Activated T-helper 17 cell treated with anti-CD3 and anti-CD28 coated beads, Interleukin-2, amount 50 U/mL, for 72 hours (primary cell): ENCODE measurements at places on chromosomes 6 and 20. TPM values are rescaled to one million over a fixed set of nuclear protein-coding genes. Genes with fewer than 3 reads are reported as not detected.
A peak's percentile ranks its signal among the peaks of the same experiment; 100 is the strongest.

The PTCRA gene
- total RNA-seq: not detected

The CRISP3 gene
- total RNA-seq: not detected

The GSS gene
- 54.7 TPM for total RNA-seq

The CDH22 gene
- total RNA-seq: not detected

The PPP1R3G gene
- 0.05 TPM for total RNA-seq

The C20orf144 gene
- total RNA-seq: 0.41 TPM

The BPIFB6 gene
- total RNA-seq: not detected

- peak; percentile 22 for ATAC-seq
Observed at GRCh38 chr6:13673825-13674444, 37.7 kb downstream of the RANBP9 start.

DNA sequence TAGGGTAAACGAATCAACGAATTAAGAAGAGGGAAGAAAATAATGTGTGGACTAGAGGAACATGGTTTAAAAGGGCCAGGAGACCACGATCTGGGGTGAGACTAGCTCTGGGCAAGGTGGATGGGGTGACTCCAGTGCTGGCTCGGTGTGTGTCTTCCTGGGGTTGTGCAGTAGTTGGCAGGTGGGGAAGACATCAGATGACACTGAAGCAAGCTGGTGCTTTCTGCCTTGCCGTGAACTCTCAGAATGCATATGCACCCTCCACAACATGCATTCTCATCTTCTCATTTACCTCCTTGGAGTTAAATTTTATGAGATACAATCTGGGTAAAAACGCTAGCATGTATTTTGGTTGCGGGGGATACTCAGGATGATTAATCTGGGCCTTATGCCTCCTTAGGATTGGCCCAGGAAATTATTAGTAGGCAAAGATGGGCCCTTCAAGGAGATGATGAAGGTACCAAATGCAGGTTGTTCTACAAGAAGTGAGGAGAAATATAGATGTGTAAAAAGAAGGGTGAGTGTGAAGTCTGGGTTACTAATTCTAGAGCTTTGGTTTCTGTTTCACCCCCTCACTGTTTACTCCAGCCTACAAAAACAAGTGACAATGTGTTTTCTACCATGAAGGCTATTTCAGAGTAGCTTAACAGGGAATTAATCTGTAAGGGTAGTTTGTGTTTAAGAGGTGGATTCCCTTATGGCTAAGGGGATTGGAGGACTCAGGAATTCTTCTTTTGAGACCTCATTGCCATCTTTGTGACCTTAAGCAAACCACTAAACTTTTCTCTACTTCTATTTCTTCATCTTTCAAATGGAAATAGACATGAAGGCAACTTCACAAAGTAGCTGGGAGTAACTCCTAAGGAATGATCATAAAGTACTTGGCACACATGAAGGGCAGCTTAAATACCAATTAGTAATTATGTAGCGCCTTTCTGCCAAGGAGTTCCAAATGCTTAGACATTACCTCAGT lies 71.0 kb upstream of the SUPT3H start:
- peak; percentile 72 for ATAC-seq

DNA sequence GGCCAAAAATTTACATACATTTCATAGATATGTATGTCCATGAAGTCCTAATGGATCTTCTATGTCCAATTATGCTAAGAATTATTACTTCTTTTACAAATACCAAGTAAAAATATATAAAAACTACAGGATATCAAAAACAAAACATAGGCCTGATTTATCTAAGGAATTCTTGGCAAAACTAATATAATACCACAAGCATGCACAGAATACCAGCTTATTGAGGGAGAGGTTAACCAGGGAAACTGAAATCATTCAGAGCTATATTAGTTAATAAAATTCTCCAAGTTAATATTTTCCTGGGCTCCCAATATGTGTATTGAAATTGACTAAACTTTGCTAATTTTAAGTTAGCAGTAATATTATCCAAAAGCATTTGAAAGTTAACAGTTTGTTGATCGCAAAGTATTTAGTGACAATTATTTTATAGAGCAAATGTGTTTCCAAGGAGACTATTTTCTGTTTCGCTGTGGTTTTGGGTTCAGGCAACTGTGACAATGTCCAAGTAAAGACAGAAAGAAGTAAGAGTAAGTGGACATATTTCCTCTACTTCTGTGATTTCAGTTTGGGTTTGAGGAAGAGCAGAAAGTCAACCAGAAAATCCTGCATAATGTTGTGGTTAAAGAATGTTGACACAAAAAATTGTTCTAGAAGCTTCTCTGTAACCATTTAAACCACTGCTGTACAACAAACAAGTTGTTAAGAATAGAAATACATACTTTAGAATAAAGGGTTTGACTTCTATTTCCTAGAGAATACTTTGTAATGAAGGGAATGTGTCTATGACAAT lies 167.4 kb downstream of the COL21A1 start:
- no peak for ATAC-seq

DNA sequence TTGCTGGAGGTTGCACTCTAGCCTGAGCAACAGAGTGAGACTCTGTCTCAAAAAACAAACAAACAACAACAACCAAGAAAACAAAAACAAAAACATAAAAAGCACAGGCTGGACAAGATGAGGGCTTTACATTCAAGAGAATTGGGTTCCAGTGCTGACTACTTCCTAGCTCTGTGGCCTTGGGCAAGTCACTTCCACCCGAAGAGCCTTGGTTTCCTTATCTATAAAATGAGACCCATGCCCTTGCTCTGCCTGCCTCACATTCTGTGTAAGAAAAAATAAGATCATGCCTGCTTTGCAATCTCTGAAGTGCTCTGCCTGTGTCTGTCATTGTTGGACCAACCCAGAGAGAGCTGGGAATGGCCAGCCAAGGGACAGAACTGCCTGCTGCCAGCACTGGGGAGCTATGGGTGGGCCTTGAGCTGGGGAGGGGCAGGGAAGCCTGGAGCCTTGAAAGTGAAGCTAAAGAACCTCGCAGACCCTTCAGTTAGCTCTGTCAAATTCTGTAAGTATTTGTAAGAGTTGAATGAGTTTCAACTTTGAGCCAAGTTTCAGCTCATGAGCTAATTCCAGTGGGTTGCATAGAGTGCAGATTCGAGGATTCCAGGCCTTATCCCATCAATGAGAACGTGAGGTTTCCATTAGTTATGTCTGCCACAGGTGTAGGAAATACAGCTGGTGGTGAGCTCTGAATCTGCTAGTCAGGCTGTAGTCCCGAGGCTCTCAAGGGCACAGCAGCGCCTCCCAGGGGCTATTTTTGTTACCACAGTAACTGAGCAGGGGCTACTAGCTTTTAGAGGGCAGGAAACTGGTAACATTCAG lies 93.2 kb downstream of the DLGAP4 start:
- ATAC-seq: peak; percentile 52

DNA sequence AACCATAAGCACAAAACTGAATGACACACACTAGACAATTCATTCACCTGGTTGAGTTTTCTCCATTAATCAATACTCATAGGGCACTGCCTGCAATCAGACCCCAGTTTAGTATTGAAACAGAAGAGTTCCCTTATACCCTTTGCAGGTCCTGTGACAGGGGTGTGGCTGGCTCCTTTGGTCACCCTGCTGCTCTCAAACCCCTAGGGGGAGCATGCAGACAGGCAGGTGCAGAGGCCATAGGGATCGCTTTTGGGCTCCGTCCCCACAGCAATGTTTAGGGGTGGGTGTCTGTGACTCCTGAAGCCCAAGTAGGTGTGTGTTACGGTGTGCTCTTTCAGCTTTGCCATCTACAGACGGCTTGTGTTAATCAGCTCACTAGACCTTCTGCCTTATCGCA lies 210.4 kb downstream of the CENPW start:
- ATAC-seq: no peak

DNA sequence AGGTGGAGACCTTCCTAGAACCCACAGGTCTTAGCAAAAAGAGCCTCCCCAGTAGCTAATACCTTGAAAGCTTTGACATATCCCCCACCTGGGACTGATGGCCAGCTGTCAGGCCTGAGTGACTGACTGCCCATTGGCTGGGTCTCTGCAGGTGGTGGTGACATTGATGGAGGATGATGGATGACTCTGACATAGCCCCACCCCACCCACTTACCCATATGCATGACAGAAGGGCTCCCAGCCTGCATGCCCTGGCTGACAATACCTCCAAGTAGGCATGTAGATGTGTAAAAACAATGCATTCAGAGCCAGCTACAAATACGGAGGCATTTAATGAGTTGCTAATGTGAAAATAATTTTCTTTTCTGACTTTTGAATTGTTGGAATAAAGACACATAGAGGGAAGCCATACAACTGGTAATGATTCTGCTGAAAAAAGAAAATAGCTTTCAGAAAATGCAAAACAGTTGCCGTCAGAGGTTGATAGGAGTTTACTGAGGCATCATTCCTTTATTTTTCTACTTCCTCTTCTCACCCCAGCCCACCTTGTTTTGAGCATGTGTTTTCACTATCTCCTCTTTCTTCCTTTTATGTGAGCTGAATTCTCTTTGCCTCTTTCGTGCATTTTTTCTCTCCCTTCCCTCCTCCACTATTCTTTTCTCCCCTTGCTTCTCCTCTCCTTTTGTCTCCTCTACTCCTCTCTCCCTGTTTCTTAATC lies 70.6 kb downstream of the OLIG3 start:
- ATAC-seq: no peak

- no peak for ATAC-seq
Observed at GRCh38 chr6:167736486-167737204, 90.1 kb upstream of the AFDN start.

- ATAC-seq: peak; percentile 87
Observed at GRCh38 chr6:132798869-132799538, 567 bp upstream of the SLC18B1 start.

DNA sequence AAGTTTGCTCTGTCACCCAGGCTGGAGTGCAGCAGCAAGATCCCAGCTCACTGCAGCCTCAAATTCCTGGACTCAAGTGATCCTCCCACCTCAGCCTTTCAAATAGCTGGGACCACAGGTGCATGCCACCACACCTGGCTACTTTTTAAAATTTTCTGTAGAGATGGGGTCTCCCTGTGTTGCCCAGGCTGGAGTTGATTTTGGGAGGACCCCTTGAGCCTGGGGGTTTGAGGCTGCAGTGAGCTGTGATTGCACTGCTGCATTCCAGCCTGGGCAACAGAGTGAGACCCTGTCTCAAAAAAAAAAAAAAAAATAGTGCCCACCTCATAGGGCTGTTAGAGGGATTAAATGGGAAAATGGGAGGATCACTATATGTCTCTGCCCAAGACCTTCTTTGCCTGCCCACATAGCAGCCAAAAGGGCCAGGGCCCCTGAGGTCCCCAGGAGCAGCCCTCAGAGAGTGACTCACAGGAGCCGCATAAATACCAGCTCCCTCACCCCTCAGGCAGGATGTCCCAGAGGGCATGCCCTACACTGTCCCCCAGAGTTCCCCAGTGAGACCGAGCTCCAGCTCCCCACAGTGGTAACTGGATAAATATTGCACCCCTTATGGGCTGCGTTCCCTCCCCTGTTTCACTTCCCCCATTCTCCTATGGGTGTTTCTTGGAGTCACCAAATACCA lies 11.7 kb upstream of the MDGA1 start:
- ATAC-seq: no peak

GRCh38 chr6:8269872-8270454 lies 165.4 kb downstream of the SLC35B3 start:
- ATAC-seq: no peak

- peak; percentile 68 for ATAC-seq
Observed at GRCh38 chr6:89411145-89412070, 665 bp downstream of the RRAGD start.

DNA sequence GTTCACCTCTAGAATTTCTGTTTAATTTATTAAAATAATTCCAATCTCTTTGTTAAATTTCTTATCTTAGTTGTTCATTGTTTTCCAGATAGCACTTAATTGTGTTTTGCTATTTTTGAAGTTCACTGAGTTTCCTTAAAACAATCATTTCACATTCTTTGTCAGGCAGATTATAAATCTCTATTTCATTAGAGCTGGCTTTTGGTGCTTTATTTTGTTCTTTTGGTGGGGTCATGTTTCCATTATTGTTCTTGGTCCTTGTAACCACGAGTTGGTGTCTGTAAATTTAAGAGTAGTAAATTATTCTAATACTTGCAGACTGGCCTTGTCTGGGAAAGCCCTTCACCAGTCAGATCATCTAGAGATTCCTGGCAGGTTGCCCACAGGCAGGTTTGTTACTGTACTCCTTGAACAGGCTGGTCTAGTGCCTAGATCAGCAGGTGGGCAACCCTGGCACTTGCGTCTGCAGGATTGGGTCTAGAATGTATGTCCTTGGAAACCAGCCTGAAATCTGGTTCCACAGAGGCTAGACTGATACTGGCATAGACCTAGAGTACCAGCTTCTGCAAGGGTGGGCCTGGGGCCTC lies 110.4 kb downstream of the ADGB start:
- no peak for ATAC-seq

DNA sequence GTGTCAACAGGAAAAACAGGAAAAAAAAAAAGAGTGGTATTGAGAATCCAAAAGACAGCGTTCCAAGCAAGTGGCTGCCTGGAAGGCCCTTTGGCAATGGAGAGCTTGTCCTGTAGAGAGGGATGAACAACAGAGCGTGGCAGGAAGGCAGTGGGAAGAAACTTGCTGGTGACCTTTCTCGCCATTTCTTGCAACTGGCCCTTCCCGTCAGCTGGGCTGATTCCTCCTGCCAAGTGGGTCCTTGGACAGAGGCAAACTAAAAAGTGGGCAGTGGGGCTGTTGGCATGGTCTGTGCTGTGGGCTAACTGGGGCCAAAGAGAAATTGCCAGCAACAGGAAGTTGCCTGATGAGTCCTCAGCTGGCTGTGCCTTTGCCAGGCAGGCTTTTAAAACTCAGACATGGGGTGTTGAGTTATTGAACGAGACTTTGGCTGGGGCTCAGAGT lies 43.9 kb upstream of the CLDN20 start:
- ATAC-seq: no peak

DNA sequence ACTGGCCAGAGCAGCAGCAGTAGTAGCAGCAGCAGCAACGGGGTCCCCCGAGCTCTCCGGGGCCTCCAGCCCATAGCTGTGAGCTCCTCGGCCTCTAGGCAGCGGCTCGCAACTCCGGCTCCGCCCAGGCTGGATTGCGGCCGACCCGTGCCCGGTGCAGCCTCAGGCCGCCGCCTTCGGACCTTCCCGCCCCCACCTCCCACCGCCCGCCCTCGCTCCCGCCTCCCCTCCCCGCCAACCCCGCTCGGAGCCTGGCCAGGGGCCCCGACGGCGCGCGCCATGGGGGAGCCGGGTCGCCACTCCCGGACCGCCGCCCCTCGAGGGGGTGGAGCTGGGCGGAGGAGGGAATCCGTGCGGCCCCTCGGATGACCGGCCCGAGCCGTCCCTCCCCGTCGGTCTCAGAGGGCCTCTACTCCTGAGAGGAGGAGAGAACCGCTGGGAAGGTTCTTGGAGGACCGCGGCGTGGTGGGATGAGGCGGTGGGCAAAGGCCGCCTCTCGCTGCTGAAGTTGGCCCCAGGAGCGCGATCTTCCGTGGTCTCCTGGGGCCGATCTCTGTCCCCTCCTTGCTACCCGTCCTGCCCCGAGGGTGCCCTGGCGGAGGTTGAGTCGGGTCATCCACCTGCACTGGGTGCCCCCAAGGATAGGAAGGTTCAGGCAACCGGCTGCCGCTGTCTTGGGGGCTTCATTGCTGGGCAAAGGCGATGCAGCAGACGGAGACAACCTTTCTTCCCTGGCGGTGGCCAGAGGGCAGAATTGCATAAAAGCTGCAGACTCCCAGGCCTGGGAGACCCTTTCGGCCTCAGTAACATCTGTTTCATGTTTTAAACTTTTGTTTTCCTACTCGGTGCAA lies at the start of gene ADAM33:
ADAM33 (minus strand) TSS at position 80 of the 851 bp plus-strand sequence; CDS start at position 74, 6 bp downstream.
- no peak for ATAC-seq

- ATAC-seq: no peak
Observed at GRCh38 chr6:100592929-100593328, 128.2 kb upstream of the SIM1 start.
